Suppressor macrophage treated with lipopolysaccharide for 1 hour (primary cell): ENCODE measurements at places on chromosomes 2 and 18.

DNA sequence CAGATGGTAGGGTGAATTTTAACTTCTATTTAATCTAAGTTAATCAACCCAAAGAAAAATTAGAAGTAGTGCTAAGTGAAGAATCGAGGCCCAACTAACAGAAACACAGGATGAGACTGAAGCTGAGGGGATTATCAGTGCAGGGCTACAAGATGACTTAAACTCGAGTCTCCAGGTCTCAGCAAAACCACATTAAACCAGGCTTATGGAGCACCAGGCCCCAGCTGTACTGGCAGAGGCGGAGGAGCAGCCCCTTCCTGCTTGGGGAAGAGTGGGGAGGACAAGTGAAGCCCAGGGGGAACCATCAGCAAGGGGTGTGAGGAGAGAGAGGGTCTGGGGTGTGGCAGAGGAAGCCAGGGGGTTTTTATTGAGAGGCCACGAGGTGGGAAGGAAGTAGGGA lies 135.9 kb upstream of the EPAS1 start:
- no peak for DNase-seq

- no peak for DNase-seq
Observed at GRCh38 chr18:38575648-38576047, 1010.0 kb upstream of the CELF4 start.

- no peak for DNase-seq
Observed at GRCh38 chr2:205012961-205013360, 467.7 kb downstream of the PARD3B start.

GRCh38 chr2:217491271-217491670 lies 511.5 kb downstream of the TNS1 start:
- DNase-seq = peak; percentile 59

- no peak for DNase-seq
Observed at GRCh38 chr18:68060871-68061270, 544.4 kb upstream of the DSEL start.

DNA sequence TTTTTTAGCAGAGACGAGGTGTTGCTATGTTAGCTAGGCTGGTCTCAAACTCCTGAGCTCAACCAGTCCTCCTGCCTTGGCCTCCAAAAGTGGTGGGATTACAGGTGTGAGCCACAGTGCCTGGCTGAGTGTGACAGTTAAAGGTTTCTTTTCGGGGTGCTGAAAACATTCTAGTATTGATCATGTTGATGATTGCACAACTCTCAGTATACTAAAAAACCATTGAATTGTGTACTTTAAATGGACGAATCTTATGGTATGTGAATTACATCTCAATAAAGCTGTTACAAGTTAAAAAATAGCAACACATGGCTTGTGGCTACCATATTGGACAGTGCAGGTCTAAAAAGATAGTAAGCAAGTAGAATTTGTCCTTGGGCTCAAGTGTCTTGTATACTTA lies 22.3 kb downstream of the PAPOLG start:
- DNase-seq = no peak

- peak; percentile 82 for DNase-seq
Observed at GRCh38 chr2:55175254-55176093, 56.6 kb downstream of the CLHC1 start.

- no peak for DNase-seq
Observed at GRCh38 chr2:15031745-15032240, 399.3 kb downstream of the LRATD1 start.

DNA sequence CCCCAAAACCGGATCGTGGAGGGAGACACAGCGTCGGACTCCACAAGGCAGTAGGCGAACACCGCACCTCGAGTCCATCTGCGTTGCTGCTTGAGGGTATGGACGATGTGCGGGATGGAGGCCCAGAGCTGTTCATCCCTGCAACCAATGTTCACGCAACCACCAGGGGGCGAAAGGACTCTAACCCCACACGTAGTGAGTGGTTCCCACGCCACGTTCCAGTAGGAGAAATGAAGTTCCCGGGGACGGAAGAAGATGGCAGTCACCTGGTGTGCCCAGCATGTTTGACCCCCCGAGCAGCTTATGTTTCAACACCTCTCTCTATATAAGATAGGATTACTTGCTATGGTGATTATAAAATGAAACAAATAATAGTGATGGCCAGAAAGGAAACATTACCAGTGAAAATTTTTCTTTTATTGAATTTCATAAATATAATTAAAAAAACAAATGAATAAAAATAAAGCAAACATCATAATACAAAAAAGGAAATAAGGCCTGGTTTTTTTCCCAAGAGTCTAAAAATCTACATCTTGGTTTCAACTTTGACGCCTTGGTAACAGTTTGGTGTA lies 184.3 kb downstream of the SH3BP4 start:
- DNase-seq = peak; percentile 84

GRCh38 chr2:237692601-237693290 lies 65.4 kb downstream of the LRRFIP1 start:
- DNase-seq = no peak

- no peak for DNase-seq
Observed at GRCh38 chr2:169711751-169712509, 17.7 kb downstream of the PHOSPHO2 start.

DNA sequence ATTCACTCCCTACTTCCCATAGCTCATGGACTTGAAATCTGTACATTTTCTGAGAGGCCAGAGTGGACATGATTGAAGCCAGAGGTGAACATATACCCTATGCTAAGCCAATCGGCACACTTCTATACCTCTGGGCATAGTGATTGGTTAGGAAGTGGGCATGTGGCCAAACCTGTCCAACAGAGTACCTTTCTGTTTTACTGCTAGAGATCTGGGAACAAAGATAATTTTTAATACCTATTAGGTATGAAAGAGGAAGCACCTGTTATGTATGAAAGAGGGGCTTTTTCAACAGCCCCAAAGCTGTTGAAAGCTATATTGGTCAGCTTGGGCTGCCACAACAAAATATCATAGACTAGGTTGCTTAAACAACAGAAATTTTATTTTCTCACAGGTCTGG lies 27.7 kb downstream of the METTL8 start:
- no peak for DNase-seq

DNA sequence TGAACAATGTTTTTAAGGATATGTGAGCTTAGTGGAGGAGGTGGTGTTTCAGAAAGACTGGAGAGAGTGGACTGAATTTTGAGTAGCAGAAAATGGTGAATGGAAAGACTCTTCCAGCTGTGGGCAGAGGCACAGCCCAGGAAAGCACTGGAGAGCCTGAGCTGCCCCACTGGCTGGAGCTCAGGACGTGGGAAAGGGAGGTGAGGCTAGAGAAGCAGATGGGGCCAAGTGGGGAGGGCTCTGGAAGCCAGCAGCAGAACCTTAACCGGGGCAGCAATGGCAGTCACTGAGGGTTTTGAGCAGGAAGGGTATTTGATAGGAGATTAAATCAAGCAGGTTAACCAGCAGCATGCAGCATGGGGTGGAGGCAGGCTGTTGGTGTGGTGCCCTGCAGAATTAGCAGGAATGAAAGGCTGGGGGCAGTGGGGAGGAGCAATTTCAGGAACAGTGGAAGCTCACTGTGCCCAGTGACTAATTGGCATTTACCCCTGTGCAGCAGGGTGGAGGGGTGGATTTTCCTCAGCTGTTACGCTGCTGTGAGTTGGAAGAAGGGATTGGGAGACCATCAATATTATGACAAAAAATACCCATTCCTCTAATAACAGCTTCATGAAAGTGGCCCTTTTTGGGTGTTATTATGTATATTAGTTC lies 136.2 kb downstream of the CERS6 start:
- DNase-seq = no peak

GRCh38 chr2:72770879-72771461 lies 54.9 kb downstream of the EXOC6B start:
- DNase-seq = peak; percentile 85

GRCh38 chr18:7733642-7734041 lies 166.5 kb downstream of the PTPRM start:
- no peak for DNase-seq

DNA sequence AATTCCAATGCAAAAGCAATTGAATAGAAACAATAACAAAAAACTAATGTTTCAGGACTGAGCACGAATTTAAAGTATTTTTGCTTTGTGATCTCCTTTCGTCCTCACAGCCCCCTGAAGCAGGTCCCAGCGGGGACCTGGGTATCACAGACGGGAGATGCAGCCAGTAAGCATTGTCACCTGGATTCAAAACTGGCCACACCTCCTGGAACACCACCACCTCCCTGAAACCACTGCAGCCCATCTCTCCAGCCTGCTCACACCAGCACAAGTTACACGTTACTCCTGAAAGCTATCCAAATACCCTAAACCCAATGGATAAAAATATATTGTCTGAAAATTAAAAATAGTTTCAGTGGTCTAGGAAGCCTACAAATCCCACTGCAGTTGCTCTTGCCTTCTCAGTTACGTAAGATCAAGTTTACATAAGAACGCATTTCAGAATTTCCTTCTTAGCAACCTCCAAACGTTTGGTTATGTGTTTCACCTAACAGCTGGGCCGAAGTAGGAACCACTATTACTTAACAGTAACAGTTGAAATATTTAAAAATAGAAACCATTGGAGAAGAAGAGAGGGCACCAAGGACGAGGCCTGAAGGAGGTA lies 178.0 kb downstream of the HDAC4 start:
- peak; percentile 80 for DNase-seq

- DNase-seq = no peak
Observed at GRCh38 chr2:33765122-33765521, 166.0 kb upstream of the FAM98A start.
